Mucosa of descending colon (tissue), 3 donors: ENCODE measurements at places on chromosomes 6 and 20.

GRCh38 chr6:24879351-24879750, 56.4 kb downstream of the RIPOR2 start:
- DNase-seq, result no peak

DNA sequence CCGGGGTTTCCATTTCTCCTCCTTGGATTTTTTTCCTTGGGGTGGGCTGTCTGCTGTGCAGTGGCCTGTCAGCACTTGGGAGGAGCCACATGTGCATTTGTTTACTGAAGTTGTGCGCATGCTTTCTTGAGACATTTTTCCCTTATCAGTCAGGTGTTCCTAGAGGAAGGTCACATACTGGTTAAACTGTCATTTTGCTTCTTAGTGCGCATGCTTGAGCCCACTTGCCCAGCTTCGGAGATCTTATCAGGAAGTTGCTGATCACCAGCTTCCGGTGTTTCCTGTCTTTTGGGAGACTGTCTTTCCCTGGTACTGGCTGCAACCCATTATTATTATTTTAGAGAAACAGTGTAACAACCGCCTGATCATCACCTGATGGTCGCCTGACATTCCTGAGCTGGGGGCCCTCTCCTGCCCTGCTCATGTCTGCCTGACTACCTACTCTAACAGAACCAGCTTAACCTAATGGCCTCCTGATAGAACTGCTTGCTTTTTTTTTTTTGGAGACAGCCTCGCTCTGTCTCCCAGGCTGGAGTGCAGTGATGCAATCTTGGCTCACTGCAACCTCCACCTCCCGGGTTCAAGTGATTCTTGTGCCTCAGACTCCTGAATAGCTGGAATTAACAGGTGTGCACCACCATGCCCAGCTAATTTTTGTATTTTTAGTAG, 378 bp upstream of the ERVFRD-1 start:
- no peak for DNase-seq

DNA sequence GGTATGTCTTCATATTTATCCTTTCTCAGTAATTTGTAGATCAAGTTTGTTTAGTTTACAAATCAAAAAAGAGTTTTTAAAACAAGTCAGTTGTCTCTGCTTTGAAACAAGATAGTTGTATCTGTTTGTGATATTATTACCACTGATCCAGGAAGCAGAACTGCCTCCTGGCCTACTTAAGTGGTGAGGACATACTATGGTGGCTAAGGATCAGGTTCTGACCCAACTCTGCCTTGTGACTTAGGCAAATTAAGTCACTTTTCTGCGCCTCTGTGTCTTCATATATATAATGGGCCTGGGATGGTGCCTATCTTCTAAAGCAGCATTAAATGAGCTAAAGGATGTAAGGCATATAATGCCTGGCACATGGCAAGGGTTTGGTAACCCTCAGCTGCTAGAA, 8.7 kb downstream of the ANKS1A start:
- DNase-seq, result no peak

DNA sequence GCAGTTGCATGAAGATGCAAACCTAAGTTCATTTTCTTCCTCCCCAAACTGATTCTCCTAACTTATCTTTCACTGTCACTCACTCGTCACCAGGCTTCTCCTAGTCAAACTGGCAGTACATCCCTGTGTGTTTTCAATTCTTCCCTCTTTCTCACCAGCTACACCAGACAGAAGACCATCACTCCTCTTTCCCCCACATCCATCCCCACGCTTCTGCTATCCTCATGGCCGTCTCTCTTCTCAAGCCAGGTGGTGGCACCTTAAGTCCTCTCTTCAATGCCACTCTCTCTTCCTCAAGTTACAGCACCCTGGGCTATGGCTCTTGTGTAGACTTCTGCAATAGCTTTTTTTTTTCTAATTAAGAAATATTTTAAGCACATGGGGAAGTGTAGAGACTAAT, 14.4 kb upstream of the TREM2 start:
- DNase-seq, result no peak

DNA sequence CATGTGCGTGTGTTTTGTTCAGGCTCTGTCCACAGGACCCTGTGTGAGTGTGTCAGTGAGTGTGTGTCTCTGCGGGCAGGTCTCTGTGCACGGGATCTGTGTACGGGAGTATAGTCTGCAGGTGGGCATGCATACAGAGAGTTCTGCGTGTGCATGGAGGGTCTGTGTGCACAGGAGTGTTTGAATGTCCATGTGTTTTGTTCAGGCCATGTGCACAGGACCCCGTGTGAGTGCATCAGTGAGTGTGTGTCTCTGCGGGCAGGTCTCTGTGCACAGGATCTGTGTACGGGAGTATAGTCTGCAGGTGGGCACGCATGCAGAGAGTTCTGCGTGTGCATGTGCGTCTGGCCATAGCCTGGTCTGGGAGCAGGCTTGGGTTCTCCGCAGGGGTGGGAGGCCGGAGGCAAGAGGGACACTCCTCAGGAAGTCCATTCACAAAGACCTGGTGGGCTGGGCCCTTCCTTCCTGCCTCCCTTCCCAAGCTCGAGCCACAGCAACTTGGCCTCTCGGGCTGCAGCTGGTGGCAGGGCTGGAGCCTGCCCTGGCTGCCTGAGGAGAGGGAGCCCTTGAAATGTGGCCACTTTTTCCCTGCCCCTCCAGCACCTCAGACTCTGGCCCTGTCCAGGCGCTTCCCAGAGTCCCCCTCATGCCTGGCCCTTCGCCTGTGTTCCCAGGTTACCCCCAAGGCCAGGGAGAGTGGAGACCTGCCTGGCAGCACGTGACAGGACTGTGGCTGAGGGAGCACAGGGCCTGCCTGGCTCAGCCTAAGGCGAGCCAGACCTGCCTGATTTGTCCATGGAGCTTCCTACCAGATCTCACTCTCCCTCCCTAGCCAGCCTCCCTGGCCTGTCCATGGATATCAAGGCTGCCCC, 6.8 kb downstream of the HSPA12B start:
- no peak for DNase-seq

DNA sequence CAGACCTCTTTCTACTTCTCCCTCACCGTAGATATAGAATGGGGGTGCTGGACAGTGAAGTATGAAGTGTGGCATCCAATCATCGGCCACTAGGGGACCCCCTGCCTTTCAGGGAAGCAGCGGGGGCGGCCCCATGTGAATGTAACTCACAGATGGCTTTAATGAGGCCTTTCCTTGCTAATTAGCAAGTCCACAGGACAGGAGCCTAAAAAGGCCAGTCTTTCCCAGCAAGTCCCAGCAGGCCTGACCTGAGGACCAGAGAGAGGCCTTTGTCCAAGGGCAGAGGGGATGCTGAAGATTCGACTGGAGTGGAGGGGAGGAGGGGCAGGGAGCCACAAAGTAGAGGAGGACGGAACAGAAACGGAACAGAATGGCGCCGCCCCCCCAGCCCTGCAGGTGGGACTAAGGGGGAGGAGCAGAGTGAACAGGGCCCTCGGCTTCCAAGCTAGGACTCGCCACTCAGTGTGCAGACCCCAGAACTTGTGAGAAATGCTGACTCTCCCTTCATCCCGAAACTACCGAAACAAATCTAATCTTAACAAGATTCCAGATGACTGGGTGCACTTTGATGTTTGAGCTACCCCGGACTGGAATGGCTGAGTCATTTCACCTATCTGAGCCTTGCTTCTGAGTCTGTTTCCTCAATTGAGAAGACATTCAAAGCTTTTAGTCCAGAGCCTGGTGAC, 5.8 kb downstream of the C6orf132 start:
- DNase-seq, result no peak

GRCh38 chr20:37251825-37252477, 9.7 kb downstream of the GHRH start:
- DNase-seq, result no peak

- no peak for DNase-seq
These were observed 93.0 kb upstream of the KCNK16 start for GRCh38 chr6:39415482-39415881.

GRCh38 chr6:157246048-157246630, 77.2 kb downstream of the TMEM242 start:
- no peak for DNase-seq

GRCh38 chr20:58614984-58615760, 35.9 kb upstream of the STX16 start:
- DNase-seq, result no peak

DNA sequence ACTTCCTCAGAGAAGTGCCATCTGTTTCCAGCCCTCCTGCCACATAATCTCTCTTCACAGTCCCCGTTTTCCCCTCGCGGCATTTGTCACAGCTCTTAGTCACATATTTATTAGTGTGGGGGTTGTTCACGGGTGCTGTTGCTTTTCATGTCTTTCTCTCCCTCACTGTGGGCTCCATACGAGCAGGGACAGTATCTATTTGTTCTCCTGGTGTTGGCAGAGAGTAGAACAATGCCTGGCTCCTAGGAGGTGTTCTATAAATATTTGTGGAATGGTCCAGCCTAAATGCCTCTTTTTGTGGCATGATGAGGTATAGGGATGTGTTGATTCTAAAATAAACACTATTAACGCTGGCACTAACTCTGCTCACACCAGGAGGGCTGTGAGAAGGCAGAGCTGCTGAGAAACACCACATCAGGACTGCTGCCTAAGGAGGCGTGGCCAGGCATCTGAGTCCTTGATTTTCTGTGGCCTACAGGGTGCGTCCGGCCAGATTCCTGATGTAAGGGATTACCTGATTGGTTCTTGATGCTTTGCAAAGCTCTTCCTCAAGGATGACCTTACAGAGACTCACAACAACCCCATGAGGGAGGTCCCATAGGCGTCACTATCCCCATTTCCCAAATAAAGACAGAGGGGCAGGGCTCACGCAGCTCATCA, 219.8 kb upstream of the ARID1B start:
- DNase-seq, result peak; percentile 9

- peak; percentile 66 for DNase-seq
These were observed 1.6 kb downstream of the DNAJC5 start for GRCh38 chr20:63896264-63897105.

DNA sequence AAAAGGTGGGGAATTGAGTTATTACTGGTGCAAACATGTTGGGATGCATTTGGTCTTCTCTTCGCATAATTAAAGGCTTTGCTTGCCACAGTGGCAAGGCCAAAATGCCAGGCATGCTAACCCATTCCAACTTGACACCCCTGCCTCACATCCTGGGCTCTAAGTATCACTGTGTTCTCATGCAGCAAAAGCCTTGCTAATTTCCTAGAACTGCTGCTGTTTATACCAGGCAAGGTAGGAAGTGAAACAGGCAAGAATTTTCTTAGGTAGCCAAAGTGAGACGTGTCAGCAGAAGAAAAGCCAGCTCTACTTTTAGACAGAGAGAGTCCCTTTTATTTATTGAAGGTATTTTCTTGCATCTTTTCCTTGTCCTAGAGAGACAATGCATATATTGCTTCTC, 41.2 kb downstream of the LYRM2 start:
- DNase-seq, result no peak

DNA sequence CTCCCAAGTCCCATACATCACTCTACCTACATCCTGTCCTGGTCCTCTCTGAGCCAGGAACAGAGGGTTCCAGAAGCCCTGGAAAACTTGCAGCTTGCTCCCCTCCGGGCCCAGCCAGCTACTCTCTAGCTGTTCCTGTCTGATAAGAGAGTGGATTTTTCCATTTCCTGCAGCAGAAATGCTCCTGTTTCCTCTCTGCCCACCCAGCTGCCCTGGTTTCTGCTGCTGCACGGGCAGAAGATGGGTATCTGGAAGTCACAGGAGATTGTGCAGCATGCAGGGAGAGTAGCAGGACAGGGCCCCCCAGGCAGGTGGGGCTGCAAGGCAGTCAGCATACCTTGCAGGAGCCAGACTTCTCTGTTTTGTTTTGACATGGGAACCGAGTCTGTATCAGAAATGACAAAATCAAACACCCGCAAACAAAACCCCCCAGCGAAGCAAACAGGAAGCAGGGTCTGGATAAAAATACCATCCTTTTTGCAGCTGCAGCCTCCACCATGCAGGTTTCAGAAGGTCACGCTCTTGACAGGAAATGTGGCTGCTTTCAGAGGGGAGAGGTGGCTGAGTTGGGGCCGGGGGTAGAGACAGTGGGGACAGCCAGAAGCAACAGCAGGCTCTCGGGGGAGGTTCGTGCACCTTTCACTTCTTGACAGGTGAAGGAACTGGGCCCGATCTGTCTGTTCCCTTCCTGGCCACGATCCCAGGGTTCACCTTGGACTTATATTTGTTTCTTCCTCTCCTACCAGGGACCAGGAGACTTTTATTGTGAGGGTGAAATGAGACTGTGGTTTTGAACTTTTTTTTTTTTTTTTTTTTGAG, 50.8 kb upstream of the FAM83D start:
- peak; percentile 57 for DNase-seq

DNA sequence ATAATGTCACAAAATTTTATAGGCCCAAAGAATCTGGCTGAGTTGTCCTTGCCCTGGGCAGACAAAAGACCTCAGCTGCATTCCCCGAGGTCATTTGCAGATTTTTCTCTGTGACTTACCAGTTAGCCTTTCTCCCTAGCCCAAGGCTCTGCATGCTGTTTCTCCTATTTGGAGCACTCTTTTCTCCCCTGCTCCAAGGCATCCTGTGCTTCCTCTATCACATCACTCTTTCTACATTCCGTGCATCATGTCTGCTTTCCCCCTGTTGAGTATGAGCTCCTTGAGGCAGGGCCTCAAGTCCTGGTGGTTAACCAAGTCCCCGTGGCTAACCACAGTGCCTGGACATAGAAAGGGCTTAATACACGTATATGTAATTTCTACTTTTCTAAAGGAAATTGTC, 593 bp upstream of the GSTA3 start:
- no peak for DNase-seq

GRCh38 chr6:168149015-168149414, 70.0 kb upstream of the FRMD1 start:
- DNase-seq, result no peak

DNA sequence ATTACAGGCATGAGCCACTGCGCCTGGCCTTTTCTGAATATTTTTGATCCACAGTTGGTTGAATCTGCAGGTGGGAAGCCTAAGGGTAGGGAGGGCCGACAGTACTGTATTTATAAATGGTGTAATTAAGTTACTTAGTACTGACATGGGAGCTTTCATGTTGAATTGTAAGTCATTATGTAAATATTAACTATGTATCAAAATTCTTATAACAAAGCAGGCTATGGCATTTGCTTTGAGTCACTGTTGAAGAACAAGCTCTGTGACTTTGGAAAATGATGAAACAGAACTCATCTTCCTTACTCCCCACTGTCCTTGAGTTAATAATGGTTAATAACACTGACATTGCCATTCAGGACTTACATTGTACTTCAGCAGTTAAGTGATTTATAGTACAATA, 63.0 kb upstream of the TXNDC5 start:
- DNase-seq, result no peak

GRCh38 chr20:47392721-47393073, 36.2 kb upstream of the ZMYND8 start:
- DNase-seq, result no peak

GRCh38 chr20:7057611-7058010, 290.1 kb downstream of the BMP2 start:
- DNase-seq, result no peak

DNA sequence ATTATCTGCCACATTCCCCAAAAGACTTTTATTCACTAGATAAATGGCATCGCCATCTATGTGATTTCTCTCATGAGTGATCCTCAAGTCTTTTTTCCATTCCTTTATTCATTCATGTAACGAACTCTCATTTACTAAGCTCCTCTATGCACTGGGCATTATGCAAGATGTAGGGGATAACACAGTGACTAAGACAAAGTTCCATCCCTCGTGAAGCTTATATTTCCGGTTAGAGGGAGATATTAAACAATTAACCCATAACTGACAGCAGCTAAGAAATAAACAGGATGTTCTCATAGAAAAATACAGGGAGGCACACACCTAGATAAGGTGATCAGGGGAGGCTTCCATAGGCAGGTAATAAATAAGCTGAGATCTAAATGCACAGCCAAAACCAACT, 17.2 kb upstream of the PREX1 start:
- no peak for DNase-seq
